ENCODE measurements at places on chromosomes 1 and 21.

GRCh38 chr1:64223329-64224151 lies 20.1 kb downstream of the UBE2U start:
- no peak for DNase-seq

- no peak for DNase-seq
These were observed 21.0 kb downstream of the PDE9A start for GRCh38 chr21:42674351-42674940.

DNA sequence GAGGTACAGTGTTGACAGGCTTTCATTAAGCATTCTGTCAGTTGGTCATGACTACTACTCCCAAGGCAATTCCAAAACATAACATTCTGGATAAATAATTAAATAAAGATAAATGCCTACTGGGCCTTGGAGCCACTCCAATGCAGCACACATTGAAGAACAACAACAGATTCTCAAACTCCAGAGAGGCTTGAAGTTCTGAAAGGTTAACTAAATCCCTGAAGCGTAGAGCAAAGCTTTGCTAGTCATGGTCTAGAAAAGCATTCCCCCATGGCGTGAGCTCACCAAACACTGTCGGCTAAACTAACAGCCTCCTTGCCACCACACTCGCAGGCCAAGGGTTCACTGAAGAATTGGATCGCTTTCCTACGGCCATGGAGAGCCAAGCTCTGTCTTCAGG lies 268.0 kb downstream of the ATG4C start:
- no peak for DNase-seq

GRCh38 chr1:211547710-211548109 lies 31.3 kb downstream of the SLC30A1 start:
- DNase-seq: no peak

DNA sequence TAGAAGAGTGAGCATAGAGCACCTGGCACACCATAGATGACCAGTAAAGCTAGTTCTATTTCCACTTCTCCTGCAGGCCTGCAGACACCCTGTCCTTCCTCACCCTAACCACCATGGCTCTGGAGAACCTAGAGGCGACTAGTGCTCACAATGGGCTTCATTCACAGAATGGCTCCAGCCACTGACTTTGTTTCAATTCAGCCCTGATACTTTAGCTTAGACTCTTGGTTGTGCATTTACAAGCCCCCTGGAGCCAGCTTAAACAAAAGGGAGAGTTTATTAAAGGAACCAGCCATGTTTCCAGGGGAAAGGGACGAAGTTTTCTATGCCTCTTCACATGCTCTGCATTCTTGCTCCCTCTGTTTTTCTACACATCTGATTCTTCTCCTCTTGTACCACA lies 123.7 kb downstream of the NAV1 start:
- no peak for DNase-seq

- DNase-seq: no peak
These were observed 38.3 kb upstream of the SCMH1 start for GRCh38 chr1:41280202-41281032.

DNA sequence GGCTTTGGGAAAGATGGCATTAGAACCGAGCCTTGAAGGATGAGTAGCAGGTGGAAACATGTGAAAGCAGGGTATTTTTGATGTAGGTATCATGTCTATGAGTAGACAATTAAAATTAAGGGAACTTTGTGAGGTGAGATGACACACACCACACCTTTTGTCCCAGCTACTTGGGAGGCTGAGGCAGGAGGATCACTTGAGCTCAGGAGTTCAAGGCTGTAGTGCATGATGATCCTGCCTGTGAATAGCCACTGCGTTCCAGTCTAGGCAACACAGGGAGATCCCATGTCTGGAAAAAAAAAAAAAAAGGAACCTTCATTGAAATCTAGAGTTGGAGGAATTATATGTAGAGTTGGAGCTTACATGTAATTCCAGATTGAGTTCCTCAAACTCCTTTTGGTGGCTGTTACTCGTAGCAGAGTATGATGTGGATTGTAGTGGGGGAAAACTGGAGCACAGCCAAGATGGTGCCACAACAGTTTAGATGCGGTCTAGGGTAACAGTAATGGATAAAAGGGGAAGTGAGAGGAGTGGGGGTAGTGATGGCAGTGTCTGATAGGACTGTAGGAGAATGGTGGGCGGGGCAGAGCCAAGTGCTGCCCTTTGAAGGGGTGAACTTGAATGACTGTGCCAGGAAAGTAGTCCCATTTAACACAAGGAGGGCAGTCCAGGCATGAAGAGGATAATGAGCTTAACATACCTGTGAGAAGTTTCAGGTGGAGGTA lies 17.4 kb downstream of the AK4 start:
- DNase-seq: no peak

DNA sequence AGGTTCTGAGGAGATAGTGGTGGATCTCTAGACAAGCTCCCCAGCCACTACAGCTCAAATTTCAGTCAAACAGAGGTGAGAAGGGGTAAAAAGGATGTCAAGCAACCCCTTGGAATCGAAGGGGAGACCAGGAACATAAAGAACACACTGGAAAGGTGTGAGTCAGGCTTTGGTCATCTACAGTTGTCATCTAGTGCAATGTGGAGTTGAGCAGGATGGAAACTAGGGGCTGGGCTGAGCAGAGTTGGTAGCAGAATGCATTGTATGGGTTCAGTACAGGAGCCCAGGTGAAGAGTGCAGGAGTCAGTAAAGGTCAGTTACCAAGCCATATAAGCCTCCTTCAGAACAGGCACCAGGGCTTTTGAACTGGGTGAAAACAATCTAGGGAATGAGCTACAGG lies 52.7 kb upstream of the VAV3 start:
- no peak for DNase-seq

GRCh38 chr1:245537992-245538391 lies 383.2 kb downstream of the KIF26B start:
- DNase-seq: no peak

GRCh38 chr1:22556391-22557104 lies 6.7 kb upstream of the EPHA8 start:
- no peak for DNase-seq
